SW480 (cell line): ENCODE measurements at places on chromosomes 7 and 10.

- DNase-seq = no peak
These were observed 48.3 kb downstream of the ATXN7L1 start for GRCh38 chr7:105828141-105828540.

- peak; percentile 62 for DNase-seq
These were observed 12.9 kb upstream of the DENND2A start for GRCh38 chr7:140653319-140654108.

GRCh38 chr7:158587162-158588084 lies at the start of gene PTPRN2:
Gene PTPRN2, minus strand, starts transcription at chr7:158587823.
- DNase-seq = peak; percentile 39

DNA sequence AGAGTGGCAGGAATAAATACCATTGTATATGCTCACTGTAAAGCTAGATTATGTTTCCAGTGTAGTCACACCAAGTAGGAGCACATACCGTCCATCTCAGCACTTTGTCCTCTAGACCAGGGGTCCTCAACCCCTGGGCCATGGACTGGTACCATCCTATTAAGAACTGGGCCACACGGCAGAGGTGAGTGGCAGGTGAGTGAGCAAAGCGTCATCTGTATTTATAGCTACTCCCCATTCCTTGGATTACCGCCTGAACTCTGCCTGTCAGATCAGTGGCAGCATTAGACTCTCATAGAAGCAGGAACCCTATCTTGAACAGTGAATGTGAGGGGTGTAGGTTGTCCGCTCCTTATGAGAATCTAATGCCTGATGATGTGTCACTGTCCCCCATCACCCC lies 735.3 kb downstream of the MAGI2 start:
- DNase-seq = no peak

- DNase-seq = no peak
These were observed 3.7 kb downstream of the VPS37D start for GRCh38 chr7:73671322-73671661.

GRCh38 chr7:96397936-96398598 lies 76.2 kb upstream of the SLC25A13 start:
- DNase-seq = no peak

DNA sequence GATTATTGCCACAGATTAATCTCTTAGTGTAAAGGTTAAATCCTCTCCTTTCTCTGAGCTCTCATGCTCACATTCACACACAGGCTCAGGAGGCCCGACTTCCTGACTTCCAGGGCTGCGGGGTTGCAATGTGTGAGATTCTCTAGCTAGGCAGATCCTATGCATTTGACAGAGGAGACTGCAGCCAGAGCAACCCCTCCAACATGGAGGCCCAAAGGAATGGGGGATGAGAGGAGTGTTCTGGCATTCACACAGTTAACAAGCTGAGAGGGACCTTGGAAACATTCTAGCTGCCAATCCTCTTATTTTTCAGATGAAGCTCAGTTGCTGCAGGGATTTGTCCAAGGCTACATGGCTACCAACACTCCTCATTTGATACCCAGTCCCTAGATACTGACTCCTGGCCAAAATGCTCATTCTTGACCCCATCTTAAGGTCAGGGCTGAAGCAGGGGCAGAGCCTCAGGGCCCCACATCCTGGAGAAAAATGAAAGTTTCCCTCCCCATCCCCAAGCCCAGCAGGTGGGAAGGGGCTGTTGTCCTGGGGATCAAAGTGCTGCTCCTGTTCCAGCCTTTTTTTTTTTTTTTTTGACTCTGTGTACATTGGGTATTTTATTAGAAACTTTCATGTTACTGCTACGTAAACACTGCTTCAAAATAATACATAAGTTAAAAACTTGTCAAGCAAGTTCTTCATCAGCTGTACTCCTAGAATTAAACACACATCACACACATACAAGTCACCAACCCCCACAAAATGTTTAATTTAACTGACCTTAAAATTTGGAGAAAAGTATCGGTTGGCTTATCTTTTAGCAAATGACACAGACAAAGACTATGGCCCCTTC lies 325.6 kb downstream of the PLXNA4 start:
- DNase-seq = no peak

- DNase-seq = no peak
These were observed 31.9 kb downstream of the PAPSS2 start for GRCh38 chr10:87691506-87692070.

DNA sequence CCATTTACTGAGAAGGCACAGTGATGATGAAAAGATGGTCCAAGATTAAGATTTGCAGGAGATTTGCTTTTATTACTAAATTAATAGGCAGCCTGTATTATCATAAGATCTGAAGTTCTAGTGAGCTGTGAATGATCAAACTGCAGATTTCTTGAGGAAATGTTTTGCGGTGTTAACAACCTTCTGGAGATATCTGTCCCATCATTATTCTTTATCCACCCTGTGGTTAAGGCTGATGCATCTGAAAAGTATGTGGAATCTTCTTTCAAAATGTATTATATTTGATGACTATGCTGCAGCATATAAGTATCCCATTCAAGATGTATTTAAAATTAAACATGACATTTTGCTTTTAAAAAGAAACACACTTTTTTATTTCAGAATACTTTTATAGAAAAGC lies 150.3 kb downstream of the POLR1F start:
- DNase-seq = no peak

GRCh38 chr7:93231259-93231658 lies 907 bp upstream of the VPS50 start:
- DNase-seq = no peak

GRCh38 chr7:142867398-142868187 lies 12.7 kb downstream of the EPHB6 start:
- DNase-seq = no peak

DNA sequence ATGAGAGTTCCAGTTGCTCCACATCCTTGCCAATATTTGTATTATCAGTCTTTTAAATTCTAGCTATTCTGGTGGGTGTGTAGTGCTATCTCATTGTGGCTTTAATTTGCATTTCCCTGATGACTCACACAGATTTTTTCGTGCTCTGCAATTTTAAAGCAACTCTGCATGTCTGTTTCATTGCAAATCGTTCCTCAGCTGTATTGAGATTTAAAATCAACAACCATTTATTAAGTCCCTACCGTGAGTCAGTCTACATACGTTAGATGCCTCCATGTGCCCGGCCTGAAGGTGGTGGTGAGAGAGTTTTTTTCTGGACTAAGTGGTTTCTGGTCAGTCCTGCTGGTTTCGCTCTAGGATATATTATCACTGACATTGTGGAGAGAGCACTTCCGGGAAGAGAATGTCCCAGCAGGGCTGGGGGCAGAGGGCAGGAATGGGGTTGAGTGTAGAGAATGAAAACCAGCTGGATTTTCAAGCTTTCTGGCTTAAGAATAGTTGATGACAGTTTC lies 8.4 kb upstream of the HYCC1 start:
- no peak for DNase-seq

DNA sequence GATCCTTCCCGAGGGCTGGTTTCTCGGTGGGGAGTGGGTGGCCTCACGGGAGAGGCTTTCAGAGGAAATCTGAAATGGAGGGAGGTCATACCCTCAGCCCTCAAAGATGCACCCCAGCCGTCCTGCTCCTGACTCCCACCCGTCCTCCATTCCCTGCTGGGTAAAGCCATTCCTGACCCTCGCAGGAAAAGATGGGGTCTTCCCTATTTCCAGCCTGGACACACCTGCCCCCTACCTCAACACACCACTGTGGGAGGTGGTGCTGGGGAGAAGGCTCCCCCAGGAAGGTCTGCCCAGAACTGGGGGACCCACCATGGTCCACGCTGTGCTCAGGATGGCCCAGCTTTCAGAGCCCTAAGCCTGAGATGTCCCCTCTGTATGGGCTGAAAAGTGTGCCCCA lies 86.9 kb downstream of the CHST15 start:
- no peak for DNase-seq

- no peak for DNase-seq
These were observed 11.5 kb upstream of the YAE1 start for GRCh38 chr7:39554583-39555165.

DNA sequence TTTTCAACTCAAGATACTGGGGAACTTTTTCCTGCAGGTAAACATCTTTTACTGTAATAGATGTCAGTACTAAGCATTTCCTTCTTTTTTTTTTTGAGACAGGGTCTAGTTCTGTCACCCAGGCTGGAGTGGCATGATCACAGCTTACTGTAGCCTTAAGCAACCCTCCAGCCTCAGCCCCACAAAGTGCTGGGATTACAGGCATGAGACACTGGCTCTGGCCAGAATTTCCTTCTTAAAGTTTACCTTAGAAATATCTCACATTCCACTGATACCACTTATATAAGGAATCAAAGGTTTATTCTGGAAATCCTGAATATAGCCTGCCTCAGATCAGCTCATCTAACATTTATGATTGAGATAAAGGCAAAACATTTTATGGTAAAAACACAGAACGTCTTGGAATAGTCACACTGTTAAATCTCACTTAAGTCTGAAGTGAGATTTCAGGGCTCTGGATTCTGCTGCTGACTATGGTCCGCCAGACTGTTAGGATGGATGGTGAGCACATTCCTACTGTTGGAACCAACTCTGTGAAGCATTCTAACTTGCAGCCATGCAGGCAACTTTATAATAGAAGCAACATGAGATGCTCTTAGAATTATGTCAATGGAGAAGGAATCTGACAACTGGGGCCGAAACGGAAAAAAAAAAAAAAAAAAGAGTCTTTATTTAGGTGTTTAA lies 151.9 kb downstream of the ZMYND11 start:
- no peak for DNase-seq

DNA sequence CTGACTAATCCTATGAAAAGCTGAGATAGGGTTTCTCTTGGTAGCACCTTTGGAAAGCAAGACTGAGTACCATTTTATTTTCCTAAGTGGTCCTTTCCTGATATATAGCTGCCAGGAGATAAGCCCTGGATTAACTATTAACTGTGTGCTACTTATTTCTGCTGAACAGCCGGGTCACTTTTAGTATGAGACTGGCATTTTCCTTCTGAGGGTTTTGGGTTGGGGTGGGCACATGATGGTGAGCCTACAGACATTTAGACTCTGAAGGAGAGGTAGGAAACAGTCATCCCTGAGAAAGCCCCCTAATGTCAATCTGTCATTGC lies 29.8 kb upstream of the BMPR1A start:
- DNase-seq = no peak

DNA sequence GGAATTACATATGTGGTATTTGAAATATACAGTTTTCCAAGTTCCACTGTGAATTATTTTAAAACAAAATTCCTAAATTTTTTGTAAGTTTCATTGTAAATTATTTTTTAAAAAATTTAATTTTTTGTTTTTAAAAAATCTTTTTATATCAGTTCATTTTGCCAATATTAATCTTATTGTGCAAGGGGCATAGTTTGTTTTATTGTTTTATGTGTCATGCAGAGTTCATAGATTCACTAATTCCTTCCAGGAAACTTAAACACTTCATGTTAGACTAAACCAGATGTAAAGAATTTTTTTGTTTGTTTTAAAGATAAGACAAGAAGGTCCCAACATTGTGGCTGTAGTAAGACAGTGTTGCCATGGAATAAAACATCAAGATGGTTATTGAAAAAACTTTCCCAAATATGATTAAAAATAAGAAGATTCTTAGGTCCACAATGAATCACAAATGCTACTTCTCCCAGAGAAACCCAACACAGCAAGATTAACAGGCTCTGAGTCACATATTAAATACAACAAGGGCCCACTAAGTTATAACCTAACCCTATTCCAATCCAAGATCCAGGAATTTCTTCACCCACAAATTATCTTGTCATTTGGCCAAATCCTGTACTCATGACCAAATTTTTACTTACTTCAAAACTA lies 464.7 kb upstream of the IGFBP3 start:
- no peak for DNase-seq
